ENCODE measurements at places on chromosomes 1 and 21. TPM values are rescaled to one million over a fixed set of nuclear protein-coding genes. Genes with fewer than 3 reads are reported as not detected.

GRCh38 chr1:205944525-205944924, 1.3 kb upstream of the SLC26A9 start:
- H3K4me3 ChIP-seq, result no peak overlapping the region
- no peaks in the 10 kb centered on the region for H3K4me1 ChIP-seq
- DNase-seq, result no peak
- no peaks in the 10 kb centered on the region for H3K36me3 ChIP-seq
- peaks cover 39% of the 10 kb centered on the region for H3K27me3 ChIP-seq

DNA sequence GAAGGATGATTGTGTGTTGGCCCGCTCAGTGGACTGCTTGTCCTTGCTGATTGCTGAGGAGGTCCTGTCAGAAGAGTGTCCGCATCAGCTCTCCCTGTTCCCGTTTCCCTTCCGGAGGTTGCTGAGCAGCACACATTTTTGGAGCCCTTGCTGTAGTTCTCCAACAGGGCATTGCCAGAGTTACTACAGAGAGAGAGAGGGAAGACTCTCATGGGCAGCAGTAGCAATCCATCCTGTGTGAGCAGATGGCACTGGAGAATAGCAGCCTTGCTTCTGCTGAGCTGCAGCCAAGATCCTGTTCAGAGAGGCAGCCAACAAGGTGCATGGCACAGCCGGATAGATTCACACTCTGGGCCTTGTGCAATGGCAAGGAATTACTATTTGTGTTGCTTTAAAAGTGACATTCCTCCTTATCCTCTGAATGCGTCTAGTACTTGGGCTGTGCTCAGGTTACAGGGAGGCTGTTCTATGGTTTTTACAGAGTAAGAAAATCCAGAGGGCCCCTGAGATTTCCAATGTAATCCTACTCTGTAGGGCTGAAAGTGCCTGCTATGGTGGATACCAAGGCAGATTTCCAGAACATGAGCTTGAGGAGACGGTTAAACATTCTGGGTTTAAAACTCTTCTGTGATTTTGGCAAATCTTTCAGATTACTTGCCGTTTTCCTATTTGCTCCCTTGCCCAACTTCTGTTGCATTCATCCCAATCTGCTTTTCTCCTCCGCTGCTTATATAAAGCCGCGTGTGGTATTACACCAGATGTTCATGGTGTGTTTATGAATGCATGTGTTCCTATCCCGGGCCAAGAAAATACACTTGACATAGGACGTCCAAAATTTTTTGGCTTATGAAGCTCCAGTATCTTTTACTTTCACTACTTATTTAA, 27.4 kb downstream of the AK4 start:
- no peak overlapping the region for H3K27ac ChIP-seq
- no peaks in the 10 kb centered on the region for H3K36me3 ChIP-seq
- H3K4me1 ChIP-seq, result no peaks in the 10 kb centered on the region
- peaks cover 12% of the 10 kb centered on the region for H3K27me3 ChIP-seq
- no peak for DNase-seq
- H3K4me3 ChIP-seq, result no peak overlapping the region

DNA sequence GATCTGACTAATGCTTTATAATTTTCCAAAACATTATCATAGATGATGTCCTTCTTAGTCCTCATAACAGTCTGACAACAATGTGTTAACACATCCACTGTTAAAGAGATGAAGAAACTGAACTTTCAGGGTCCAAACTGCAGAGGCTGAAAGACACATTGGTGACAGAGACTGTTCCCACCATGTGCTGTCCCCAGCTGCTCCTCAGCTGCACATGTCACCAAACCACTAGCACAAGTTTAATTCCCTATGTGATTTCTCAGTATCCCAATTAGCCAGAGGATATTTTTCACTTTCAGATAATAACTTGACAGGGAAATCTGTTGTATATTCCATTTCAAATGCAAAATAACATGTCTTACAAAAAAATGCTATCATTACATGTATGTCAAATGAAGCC, 24.6 kb downstream of the LAMC2 start:
- H3K27ac ChIP-seq, result no peak overlapping the region
- H3K27me3 ChIP-seq, result peaks cover 20% of the 10 kb centered on the region

DNA sequence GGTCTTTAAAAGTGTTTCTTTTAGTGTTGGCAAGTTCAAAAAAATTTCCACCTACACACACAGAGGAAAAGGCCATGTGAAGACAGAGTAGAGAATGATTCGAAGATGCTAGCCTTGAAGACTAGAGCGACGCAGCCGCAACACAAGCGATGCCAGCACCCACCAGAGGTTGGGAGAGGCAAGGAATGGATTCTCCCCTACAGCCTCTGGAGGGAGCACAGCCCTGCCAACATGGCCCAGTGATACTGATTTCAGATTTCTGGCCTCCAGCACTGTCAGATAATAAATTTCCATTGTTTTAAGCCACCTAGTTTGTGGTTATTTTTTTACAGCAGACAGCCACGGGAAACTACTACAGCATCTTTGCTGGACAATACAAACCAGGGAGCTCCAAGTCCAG, 6.9 kb upstream of the ADAR start:
- H3K36me3 ChIP-seq, result peaks cover 3% of the 10 kb centered on the region
- peak overlapping the region; percentile 90 for H3K27ac ChIP-seq
- H3K4me3 ChIP-seq, result no peak overlapping the region
- DNase-seq, result no peak
- no peaks in the 10 kb centered on the region for H3K27me3 ChIP-seq
- peaks cover 71% of the 10 kb centered on the region for H3K4me1 ChIP-seq

- DNase-seq, result peak; percentile 72
- no peak overlapping the region for H3K4me3 ChIP-seq
- H3K4me1 ChIP-seq, result peaks cover 5% of the 10 kb centered on the region
- no peaks in the 10 kb centered on the region for H3K36me3 ChIP-seq
- no peak overlapping the region for H3K27ac ChIP-seq
- H3K27me3 ChIP-seq, result peaks cover 7% of the 10 kb centered on the region
These were observed 12.3 kb upstream of the GJA8 start for GRCh38 chr1:147890177-147890790.

- no peaks in the 10 kb centered on the region for H3K4me1 ChIP-seq
- no peak overlapping the region for H3K4me3 ChIP-seq
- H3K27me3 ChIP-seq, result no peaks in the 10 kb centered on the region
- H3K36me3 ChIP-seq, result no peaks in the 10 kb centered on the region
These were observed 56.3 kb downstream of the PRPF38A start for GRCh38 chr1:52460694-52461093.

- H3K27me3 ChIP-seq, result peaks cover 6% of the 10 kb centered on the region
- DNase-seq, result no peak
- H3K4me3 ChIP-seq, result no peak overlapping the region
- H3K27ac ChIP-seq, result no peak overlapping the region
- peaks cover 58% of the 10 kb centered on the region for H3K4me1 ChIP-seq
These were observed 3.2 kb downstream of the TRPM2 start for GRCh38 chr21:44356636-44357035.

DNA sequence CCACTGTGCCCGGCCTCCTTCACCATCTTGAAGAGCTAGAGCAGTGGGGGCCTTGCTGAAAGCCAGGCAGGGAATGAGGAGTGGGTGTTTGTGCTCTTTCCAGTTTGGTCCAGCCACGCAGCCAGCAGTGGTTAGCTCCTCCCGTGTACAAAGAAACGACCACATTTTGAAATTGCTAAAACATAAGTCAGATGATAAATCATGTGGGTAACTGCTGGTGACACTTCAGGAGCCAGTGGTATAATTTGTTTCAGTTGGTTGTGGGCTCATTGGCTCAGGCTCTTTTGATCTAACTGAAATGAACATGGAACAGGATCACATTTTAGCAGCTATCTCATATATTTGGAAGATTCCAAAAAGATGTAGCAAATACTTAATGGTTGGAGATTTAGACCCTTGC, 87.6 kb downstream of the MTR start:
- no peaks in the 10 kb centered on the region for H3K27me3 ChIP-seq
- H3K27ac ChIP-seq, result no peak overlapping the region
- H3K4me1 ChIP-seq, result no peaks in the 10 kb centered on the region
- no peak overlapping the region for H3K4me3 ChIP-seq

- H3K36me3 ChIP-seq, result peaks cover 32% of the 10 kb centered on the region
- no peak for DNase-seq
- H3K4me3 ChIP-seq, result peak overlapping the region; percentile 14
- H3K4me1 ChIP-seq, result peaks cover 59% of the 10 kb centered on the region
- H3K27ac ChIP-seq, result peak overlapping the region; percentile 6
These were observed 5.9 kb downstream of the LRRC8B start for GRCh38 chr1:89530444-89531089.

- no peak overlapping the region for H3K4me3 ChIP-seq
- peaks cover 47% of the 10 kb centered on the region for H3K4me1 ChIP-seq
- no peaks in the 10 kb centered on the region for H3K36me3 ChIP-seq
- peak overlapping the region; percentile 18 for H3K27ac ChIP-seq
- DNase-seq, result no peak
These were observed 14.2 kb downstream of the MTF1 start for GRCh38 chr1:37845049-37845646.

DNA sequence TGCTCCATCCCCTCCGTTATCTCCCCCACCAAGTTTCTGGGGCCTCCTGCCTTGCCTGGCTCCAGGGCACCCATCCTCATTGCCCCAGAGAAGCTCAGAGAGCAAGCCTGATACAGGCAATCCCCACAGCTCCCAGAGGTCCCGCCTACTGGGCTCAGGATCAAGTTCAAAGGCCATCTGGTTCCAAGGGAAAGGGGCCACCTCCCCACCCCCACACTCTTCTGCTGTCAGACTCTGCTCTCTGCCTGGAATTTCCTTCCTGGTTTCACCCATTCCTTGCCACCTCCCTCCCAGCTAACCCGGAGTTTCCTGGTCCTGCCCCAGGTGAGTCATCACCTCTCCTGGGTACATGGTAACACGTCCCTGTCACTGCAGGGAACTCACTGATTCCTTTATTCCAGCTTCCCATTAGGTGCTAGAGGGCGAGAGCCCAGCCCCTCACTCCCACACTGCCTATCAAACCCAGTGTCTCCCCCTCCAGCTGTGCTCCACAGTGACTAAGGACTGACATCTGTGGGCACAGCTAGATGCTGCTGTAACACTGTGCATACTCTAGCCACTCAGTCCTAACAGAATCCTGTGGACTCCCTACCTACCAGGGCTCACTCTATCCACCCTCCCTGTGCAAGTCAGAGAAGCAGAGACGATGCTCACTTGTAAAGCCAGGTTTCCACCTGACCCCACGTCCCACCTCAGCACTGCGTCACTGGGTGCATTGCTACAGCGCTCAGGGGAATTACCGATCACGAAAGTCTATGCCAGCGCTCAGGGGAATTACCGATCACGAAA, 21.8 kb downstream of the RSPH1 start:
- no peaks in the 10 kb centered on the region for H3K27me3 ChIP-seq
- no peak for DNase-seq
- no peaks in the 10 kb centered on the region for H3K36me3 ChIP-seq
- H3K4me3 ChIP-seq, result no peak overlapping the region
- H3K27ac ChIP-seq, result no peak overlapping the region
- peaks cover 7% of the 10 kb centered on the region for H3K4me1 ChIP-seq

GRCh38 chr1:119943216-119943615, 46.9 kb upstream of the ADAM30 start:
- no peaks in the 10 kb centered on the region for H3K4me1 ChIP-seq
- H3K36me3 ChIP-seq, result peaks cover 7% of the 10 kb centered on the region
- no peak overlapping the region for H3K4me3 ChIP-seq
- no peak overlapping the region for H3K27ac ChIP-seq

Gene CRYAA
- total RNA-seq, result not detected

DNA sequence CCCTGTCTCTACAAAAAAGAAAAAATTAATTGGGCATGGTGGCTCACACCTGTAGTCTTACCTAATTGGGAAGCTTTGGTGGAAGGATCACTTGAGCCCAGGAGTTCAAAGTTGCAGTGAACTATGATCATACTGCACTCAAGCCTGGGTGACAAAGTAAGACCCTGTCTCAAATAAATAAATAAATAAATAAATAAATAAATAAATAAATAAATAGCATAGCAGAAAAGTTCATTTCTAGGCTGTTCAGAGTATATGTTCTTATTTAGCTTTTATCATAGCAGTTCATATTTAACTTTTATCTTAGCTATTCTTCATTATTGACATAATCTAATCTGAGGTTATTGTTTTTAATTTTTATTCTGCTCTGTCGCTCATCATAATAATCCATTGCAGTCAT, 8.7 kb upstream of the SEC16B start:
- H3K4me1 ChIP-seq, result no peaks in the 10 kb centered on the region
- H3K27me3 ChIP-seq, result no peaks in the 10 kb centered on the region
- no peak overlapping the region for H3K27ac ChIP-seq
- no peak for DNase-seq
- H3K36me3 ChIP-seq, result no peaks in the 10 kb centered on the region

DNA sequence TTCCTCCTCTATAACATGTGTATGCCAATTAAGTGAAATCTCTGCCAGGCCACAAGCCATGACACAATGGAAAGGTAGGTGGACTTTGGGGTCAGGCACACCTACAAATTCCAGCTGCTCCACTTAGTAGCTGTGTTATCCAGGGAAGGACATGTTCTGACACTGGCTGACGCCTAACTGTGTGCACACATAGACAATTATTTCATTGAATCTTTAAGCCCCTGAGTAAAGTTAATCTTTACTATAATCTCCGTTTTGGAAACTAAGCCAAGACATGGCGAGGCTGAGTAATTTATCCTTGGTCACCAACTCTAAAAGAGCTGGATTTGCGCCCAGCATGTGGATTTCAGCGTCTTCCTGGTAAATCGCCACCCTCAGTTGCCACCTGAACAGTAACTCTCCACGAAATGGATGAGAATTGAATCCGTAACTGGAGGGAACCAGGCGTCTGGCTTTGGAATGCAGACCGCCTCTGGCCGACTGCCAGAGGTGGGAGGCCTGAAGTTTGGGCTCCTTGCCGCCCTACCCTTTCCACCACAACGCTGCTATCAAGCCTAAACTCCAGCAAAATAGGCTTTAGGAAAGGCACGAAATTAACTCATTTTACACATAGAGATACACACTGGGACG, 888 bp upstream of the SNRPE start:
- peak overlapping the region; percentile 100 for H3K4me3 ChIP-seq
- H3K27me3 ChIP-seq, result no peaks in the 10 kb centered on the region
- peak overlapping the region; percentile 97 for H3K27ac ChIP-seq
- DNase-seq, result no peak

Gene CHI3L1
- total RNA-seq, result not detected

DNA sequence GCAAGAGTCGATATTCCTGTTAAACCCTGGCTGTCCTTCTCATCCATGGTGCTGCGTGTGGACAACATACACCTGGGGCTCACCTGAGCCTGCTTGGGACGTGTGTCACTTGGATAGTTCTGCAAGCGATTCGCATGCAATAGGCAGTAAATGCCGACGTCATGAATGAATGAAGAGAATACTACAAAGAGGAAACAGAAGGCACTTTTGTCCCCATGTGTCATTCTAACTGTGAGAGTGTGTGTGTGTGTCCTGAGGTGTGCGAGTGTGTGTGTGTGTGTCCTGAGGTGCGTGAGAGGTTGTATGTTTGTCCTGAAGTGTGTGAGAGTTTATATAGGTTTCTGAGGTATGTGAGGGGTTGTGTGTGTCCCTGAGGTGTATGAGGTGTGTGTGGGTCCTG, 647 bp upstream of the TCP10L start:
- no peaks in the 10 kb centered on the region for H3K4me1 ChIP-seq
- H3K4me3 ChIP-seq, result no peak overlapping the region
- H3K27me3 ChIP-seq, result no peaks in the 10 kb centered on the region
- no peaks in the 10 kb centered on the region for H3K36me3 ChIP-seq
- no peak overlapping the region for H3K27ac ChIP-seq

Data from activated T-cell treated with anti-CD3 and anti-CD28 coated beads, Interleukin-2, amount 50 U/mL, for 72 hours (primary cell).